ENCODE measurements at places on chromosomes 3 and 15.
A peak's percentile ranks its signal among the peaks of the same experiment; 100 is the strongest.

DNA sequence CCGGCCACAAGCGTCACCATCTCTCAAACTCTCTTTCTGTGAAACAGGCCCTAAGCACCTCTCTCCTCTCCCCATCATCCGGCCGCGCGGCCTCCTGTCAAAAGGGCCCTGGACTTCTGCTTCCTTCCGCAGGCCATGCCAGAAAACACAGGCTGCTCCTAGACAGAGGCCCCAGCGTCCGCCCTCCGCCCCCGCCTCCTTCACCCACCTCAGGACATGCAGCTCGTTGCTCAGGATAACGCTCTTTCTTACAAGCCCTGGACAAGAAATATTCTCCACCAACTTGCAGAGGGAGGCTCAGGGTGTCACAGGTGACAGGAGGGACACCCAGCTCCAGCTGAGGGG lies 212.0 kb downstream of the XXYLT1 start:
- DNase-seq: no peak

DNA sequence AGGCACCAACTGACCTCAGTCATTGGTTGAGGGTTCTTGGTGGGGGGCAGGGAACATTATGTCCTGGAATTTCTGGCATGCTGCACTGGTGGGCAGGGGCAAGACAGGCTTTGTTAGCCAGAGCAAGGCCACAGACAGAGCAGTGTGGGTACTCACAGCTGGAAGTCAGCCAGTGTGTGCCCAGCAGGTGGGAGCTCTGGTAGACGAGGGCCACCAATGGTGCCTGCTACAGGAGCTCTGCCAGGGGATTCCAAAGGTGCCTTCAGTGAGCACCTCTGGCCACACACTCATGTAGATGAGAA lies 31.3 kb downstream of the CYP8B1 start:
- DNase-seq: no peak

- peak; percentile 16 for DNase-seq
These were observed 1.2 kb downstream of the BLOC1S6 start for GRCh38 chr15:45588219-45588875.

DNA sequence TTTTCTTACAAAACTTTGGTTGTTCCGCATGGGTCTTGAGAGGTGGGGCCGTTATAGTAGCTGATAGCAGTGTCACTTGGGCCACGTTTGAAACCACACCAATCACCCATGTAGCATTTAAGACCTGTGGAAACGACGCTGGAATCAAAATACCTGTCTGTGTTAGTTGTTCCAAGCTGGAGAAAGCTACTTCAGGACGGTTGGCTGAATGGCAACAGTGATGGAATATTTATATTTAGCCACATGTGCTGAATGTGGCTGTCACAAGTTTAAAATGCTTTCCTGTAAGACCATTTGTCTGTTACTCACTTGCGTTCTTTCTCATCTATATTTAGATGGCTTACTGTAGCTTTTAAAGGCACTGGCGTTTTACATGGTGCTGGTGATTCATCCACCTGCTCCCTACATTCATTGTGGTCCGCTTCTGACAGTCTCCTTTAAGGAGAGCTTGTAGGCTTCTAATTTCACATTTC lies 1.4 kb downstream of the DNAJA4 start:
- no peak for DNase-seq

DNA sequence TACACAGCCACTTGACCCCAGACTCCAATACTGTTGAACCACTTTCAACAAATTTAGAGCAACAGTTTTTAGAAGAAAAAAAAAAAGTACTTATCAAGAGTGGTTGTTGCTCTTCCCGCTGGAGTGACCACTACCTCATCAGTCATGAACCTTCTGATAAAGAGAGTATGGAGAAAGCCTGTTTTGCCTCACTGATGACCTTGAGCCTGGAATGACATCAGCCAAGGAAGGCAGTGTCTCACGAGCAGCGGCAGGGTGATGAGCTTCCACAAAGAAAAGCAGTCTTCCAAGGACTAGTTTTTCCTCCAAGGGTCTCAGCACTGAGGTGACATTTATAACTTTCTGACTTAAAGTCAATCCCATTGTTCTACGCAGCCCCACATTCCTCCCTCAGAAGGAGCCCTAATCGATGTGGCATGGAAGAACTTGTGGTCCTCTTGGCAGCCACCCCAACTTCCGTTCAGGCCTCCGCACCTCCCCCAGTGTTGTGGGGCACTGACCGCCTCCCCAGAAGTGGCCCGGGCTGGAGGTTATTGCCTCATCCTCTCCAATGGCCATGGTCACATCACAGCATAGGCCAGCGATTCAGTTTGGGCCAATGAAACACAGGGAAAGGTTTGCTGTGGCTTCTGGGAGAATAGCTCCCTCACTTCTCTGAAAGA lies 1.8 kb upstream of the CYP11A1 start:
- DNase-seq: no peak

- no peak for DNase-seq
These were observed 287.6 kb upstream of the ICE2 start for GRCh38 chr15:60766391-60767128.

- no peak for DNase-seq
These were observed 1.7 kb upstream of the PLCB2 start for GRCh38 chr15:40309344-40309862.

DNA sequence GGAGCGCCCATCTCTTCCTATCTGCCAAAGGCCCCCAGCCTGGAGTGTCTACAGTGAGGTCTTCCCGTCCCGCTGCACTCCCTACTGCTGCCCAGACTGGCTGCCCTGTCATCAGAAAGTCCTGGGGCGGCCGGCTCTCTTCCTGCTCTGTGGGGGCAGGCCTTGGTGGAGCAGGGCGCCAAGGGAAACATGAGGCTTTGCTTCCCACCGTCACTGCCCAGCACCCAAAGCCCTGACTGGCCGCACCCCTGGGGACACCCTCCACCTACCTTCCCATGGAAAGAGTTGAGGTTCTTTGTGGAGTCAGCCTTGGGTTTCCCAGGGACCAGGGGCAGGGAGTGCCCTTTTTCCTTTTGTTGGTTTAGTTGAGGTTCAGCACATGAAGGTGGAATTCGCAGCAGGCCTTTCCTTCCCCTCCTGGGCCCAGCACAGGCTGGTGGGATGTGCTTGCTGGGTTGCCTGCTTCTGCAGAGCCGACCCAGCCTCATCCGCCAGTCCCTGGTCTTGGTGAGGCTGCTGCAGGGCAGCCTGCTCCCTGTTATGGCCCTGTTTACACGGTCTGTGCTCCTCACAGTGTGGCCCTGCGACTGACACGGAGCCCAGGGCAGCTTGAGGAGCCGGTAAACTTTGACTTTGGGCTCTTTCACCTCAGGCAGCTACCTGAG lies 51.8 kb upstream of the PLXNA1 start:
- DNase-seq: no peak

DNA sequence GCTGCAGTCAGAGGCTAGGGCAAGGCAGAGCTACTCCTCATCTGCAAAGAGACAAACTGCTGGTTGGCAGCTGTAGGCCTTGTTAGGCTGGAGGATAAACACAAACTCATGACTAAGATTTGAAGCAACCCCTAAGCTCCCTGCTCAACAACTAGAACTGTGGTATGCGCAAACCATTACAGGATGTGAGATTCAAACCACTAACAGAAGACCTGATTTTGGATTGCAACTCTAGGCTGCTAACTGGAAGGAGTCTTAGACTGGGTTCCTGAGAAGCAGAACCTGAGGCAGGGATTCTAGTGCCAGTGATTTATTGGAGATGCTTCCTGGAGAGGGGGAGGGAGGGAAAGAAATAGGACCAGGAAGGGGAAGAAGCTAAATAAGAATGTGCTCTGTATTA lies 22.5 kb downstream of the CCR4 start:
- no peak for DNase-seq

DNA sequence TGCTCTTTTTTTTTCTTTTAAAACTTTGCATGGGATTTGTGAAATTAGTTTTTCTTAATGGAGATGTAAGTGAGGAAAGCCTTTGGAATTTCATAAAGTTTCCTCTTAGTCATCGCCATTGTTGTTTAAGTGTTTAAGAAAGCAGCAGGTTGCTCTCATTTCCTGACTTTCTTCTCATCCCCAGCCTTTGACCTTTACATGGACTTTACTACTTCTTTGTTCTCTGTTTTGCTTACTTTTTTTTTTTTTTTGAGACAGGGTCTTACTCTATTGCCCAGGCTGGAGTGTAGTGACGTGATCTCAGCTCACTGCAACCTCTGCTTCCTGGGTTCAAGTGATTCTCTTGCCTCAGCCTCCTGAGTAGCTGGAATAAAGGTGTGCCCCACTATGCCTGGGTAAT lies 38.6 kb downstream of the FBXL2 start:
- DNase-seq: no peak

- no peak for DNase-seq
These were observed 31.1 kb upstream of the ICE2 start for GRCh38 chr15:60510006-60510405.

GRCh38 chr15:75531041-75531450 lies 48.1 kb downstream of the PTPN9 start:
- no peak for DNase-seq

GRCh38 chr3:130276203-130276803 lies 69.2 kb upstream of the COL6A5 start:
- peak; percentile 60 for DNase-seq
